Epithelial cell of umbilical artery (primary cell): ENCODE measurements at places on chromosomes 6 and 20. TPM values are rescaled to one million over a fixed set of nuclear protein-coding genes. Genes with fewer than 3 reads are reported as not detected.

Gene PIGU
- total RNA-seq, result 5.8 and 7.1 TPM in 2 replicates

Gene NEU1
- total RNA-seq, result 58.1 and 93.8 TPM in 2 replicates

Gene COL9A1
- total RNA-seq, result not detected in 2 replicates

Gene TAGAP
- total RNA-seq, result not detected in 2 replicates

Gene SLC16A10
- not detected in 2 replicates for total RNA-seq
